ENCODE measurements at places on chromosomes 1 and 21. TPM values are rescaled to one million over a fixed set of nuclear protein-coding genes. Genes with fewer than 3 reads are reported as not detected.

Gene ANGPTL3
- polyA plus RNA-seq: 8.3 TPM

Gene GBP6
- polyA plus RNA-seq: not detected

Gene C8A
- 0.06 TPM for polyA plus RNA-seq

Gene CAMK1G
- 6.4 TPM for polyA plus RNA-seq

All from left renal cortex interstitium (tissue), 4 donors.